Glutamatergic neuron (in vitro differentiated cells): ENCODE measurements at places on chromosomes 4 and X. TPM values are rescaled to one million over a fixed set of nuclear protein-coding genes. Genes with fewer than 3 reads are reported as not detected.

The AMTN gene
- not detected for total RNA-seq

The EDA gene
- total RNA-seq, result 1.7 TPM

- no peak for DNase-seq
Measured at GRCh38 chr4:63214076-63214475, 1195.2 kb downstream of the TECRL start.

GRCh38 chr4:11418610-11419009 is 10.1 kb downstream of the HS3ST1 start:
- no peak for DNase-seq

DNA sequence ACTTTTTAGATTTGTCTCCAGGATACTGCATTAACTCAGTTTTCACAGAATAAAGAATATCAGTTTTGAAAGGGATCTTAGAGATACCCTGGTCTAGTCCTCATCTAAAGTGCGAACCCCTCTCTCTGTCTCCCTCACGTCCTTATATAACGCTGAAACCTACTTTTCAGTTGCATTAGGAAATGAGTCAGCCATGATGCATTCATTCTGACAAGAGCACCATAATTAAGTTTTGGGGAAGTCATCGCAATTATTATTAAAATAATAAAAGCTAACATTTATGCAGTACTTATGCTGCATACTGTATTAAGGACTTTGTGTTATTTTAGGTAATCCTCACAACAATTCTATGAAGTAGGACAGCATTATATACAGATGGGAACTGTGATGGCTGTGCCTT is 116.1 kb downstream of the REELD1 start:
- no peak for DNase-seq

DNA sequence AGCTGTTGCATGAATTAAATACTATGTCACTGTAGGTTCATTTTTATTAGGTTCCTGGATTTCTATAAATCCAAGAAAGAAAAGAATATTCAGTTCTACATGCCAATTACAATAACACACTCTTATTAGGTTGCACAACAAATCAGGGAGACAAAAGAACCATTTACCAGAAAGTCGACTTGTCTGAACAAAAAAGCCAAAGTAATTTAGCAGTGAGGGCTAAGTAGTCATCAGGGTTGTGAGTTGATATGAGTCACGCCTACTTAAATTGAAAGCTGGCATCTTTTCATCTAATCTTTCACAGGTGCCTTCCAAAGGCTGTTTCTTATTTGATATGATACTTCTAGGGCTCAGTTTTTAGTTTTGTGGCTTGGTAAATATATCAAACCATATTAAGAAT is 25.4 kb upstream of the GNRHR start:
- no peak for DNase-seq
